CD4-positive, alpha-beta T cell treated with Interleukin-1 beta for 1 hour (primary cell): ENCODE measurements at places on chromosomes 11 and 22.
A peak's percentile ranks its signal among the peaks of the same experiment; 100 is the strongest.

GRCh38 chr22:46775850-46776826 is 13.7 kb downstream of the TBC1D22A start:
- DNase-seq = no peak

DNA sequence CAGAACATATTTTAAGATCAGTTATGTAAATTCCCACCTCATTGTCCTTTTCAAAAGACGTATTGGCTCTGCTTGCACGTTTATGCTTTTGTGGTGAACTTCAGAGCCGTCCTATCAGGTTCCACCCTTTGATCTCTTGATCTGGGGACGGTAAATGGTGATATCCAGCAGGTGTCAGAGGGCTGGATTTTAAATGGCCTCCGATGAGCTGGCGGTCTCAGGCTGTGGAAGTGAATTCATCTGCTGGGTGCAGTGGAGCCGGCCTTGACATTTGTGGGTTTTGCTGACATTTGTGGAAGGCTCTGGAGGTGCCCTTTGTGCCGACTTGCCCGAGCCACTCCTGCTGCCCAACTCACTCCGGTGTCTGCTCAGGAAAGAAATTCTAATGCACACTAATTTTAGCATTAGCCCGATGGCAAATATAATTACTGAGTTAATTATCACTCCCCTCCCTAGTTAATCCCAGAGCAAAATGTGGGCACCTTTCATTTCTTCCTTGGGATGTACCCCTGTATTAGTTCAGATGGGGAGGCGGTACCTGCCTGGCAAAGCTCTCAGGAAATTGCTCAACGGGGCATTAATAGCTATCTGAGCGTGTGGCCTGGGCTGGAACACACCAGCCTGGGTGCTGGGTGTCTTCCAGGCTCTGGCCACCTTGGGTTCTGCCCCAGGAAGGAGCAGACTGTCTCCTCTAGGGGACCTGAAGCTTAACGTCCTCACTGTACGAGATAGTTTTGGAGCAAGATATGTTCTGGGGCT is 9.1 kb downstream of the LRP5 start:
- DNase-seq = no peak

DNA sequence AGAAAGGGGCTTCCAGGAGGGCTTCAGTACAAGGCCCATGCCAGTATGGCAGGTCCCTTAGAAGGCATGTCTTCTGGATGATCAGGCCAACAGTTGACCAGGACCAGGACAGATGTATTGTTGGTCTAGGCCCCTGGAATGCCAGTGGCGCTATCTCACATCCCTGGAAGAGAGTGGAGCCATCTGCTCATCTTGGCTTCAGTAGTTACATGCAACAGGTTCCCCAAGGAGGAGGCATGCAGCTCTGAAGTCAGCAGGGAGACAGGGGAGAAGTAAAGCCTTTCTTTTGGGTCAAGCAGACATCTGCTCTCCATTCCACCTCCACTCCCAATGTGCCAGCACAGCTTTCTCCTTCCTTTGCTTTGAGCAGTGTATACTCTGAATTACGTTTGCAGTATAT is 244.1 kb downstream of the KIRREL3 start:
- DNase-seq = no peak

GRCh38 chr11:72132646-72133045 is 2.9 kb upstream of the FOLR3 start:
- DNase-seq = no peak

DNA sequence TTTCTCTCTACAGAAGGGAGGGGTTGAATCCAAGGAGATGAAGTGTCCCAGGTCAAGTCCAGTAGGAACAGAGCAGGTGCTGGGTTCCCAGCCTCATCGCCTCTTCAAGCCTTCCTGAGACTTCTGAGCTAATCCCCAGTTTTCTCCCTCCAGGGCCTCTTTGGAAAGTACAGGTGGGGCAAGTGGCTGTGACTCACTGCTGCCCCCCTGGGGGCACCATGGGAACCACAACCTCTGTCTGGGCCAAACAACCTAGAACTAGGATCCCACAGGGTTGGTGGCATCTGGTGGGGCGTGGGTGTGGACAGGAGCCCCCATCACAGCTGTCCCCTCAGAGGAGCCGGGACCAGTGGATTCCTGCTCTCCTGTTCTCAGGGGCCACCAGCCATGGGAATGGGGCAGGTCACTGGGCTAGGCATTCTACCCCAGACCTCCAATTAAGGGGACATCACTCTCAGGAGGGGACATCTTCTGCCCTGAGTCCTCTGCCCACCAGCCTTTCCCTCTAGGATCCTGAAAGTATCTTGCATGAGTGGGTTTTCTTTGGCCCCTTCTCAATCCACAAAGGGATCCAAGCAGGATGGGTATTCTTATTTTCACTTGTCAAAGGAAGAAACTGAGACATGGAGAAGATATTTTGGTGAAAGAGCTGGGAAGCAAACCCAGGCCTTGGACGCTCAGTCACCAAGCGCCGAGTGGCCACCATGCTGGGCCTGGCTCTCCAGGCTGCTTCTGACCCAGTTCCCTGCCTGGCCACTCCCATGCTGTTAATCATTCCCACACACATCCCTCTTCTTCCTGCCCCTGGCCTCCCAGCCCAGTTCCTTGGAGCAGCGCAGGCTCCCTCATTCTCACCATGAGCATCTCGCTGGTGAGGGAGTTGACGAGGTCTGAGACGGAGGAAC is 23.8 kb downstream of the LRRC10B start:
- DNase-seq = peak; percentile 25

- DNase-seq = no peak
These were observed 3.1 kb downstream of the ARHGAP1 start for GRCh38 chr11:46697303-46697702.

DNA sequence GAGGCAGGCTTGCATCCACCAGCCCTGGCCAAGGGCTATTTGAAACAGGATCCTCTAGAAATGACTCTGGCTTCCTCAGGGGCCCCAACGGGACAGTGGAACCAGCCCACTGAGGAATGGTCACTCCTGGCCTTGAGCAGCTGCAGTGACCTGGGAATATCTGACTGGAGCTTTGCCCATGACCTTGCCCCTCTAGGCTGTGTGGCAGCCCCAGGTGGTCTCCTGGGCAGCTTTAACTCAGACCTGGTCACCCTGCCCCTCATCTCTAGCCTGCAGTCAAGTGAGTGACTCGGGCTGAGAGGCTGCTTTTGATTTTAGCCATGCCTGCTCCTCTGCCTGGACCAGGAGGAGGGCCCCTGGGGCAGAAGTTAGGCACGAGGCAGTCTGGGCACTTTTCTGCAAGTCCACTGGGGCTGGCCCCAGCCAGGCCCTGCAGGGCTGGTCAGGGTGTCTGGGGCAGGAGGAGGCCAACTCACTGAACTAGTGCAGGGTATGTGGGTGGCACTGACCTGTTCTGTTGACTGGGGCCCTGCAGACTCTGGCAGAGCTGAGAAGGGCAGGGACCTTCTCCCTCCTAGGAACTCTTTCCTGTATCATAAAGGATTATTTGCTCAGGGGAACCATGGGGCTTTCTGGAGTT is 13.3 kb downstream of the IL10RA start:
- DNase-seq = no peak

DNA sequence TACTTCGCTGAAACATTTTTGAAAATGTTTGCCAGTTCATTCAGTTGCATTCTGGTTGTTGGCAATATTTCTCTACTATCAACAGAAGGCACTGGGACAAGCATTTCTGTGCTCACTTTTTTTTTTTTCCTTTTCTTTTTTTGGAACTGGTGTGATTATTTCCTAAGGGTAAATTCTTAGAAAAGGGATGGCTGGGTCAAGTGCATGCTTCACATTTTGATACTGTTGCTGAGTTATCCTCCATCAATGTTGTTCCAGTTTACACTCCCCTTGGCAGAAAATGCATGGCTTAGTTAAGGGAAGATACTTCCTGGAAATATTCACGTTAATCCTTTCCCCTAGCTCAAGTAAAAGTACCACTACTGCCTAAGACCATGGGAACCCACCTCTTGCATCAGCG is 81.8 kb downstream of the OSBP2 start:
- DNase-seq = no peak

DNA sequence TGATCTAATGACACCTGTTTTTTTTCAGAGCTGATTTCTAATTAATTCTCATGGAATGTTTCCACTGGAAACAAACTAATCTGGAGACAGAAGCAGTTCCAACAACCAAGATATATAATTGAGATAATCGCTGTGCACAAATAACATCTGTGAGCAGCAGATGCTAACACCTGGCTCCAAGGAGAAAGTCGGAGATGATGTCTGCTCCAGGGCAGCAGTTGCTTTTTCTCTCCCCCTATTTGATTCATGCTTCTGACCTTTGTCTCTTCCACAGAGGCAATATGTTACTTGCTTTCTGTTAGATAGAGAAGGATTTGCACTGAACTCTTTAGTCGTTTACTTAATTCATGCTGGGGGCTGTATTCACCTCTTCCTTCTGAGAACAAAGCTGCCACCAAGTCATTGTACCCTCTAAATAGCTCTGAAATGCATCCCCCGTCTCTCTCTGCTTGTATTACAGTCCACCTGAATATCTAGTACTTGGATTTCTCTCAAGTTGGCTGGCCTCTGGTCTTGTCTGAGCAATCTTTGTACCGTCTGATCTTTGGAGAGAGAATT is 187.4 kb downstream of the MYO18B start:
- DNase-seq = no peak

- DNase-seq = no peak
These were observed 188.2 kb upstream of the ARHGAP20 start for GRCh38 chr11:110900426-110900825.

- DNase-seq = no peak
These were observed 64.4 kb upstream of the LINC01488 start for GRCh38 chr11:69416762-69417698.

DNA sequence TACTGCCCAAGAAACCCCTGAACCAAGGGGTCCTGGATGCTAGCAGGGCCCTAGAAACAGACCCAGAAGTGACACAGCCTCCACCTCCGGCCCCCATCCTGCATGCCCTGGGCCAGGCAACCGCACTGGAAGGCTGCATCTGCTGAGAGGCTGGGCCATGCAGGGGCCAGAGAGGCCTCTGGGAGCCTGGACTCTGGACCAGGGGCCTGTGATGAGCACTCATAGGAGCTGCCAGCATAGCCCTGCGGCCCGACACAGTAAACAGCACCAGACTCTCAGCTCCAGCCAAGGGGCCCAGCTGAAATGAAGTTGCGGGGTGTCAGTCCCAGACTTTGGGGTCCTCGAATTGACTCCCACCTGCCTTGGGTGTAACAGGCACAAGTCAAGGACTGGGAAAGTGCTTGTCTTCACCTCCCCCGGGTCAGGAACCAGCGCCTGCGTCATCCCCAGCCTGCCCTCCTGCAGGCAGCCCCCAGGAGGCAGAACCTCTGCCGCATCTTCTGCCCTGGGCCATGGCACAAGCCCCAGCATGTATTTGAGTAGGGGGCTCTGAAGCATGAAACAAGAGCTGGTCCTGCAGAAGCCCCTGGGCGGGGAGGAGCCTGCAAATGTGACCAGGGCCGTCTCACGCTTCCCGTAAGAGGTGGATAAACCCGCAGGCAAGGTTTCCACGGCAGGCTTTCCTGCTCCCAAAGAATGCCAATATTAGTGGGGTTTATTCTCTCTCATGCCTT is 25.2 kb upstream of the CCND1 start:
- no peak for DNase-seq

GRCh38 chr22:41401781-41402648 is 20.3 kb downstream of the TEF start:
- no peak for DNase-seq

DNA sequence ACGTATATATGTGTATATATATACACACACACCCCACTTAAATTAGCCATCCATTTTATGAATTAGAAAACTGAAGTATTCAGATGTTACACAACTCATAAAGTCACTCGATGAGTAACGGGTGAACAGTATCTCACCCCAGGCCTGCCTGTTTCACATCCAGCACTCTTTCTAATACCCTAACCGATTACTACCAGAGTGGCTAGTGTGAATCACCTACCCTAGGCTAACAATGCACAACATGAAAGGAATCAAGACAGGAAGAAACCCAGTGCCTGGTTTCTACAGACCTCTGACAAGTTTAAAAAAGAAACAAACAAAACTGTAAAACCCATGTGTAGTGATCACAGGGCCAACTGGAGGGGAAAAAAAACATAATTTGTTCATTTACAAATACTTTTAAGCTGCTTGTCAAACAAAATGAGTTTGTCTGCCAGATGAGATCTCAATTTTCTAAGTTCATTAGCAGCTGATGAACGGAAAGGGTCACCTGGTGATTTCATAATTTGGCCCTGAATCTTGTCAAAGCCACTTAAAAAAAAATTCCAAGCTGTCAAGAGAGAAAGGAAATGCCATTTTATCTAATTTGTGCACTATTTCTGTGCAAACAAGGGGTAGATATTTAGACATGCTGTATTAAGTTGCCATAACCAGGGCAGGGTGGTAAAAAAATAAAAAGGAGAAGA is 134.8 kb downstream of the LARGE1 start:
- DNase-seq = no peak

- no peak for DNase-seq
These were observed 14.1 kb downstream of the POLA2 start for GRCh38 chr11:65275906-65276305.

DNA sequence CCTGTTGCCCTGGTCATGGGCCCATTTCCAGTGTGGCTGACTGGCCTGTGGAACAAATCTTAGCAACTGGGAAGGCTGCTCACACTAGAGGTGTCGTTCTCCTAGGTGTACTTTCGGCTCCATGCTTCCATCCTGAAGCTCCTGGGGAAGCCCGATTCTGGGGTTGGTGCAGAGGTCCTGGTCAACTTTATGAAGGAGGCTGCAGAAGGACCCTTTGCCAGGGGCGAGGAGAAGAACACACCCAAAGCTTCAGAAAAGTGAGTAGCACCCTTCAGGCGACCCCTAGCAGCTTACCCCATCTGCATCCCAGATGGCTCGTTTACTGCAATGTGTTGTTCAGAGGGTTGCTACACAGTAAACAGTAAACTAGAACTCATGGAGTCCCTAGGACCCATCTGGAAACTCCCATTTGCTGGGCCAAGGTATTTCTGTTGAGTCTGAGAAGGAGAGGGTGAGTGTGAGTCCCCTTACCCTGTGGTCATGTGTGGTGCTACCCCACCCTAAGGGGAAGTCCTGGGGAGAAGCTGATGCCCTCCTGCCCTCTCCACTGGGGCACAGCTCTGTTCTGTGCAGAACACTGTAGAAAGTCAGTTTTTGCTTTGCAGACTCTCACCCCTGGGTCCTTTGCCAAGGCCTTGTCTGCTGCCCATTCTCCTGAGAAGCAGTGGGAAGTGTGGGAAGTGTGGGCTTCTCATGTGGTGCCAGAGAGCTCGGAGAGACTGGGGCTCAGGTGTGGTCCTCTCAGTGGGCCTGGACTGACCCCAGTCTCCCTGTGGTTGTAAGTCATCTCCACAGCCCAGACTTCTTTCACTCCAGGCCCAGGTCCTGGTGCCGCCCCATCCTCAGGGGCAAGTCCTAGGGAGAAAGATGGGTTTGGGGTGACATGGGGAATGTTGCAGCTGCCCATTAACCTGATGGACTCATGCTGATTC is 85.0 kb downstream of the CABIN1 start:
- DNase-seq = no peak

DNA sequence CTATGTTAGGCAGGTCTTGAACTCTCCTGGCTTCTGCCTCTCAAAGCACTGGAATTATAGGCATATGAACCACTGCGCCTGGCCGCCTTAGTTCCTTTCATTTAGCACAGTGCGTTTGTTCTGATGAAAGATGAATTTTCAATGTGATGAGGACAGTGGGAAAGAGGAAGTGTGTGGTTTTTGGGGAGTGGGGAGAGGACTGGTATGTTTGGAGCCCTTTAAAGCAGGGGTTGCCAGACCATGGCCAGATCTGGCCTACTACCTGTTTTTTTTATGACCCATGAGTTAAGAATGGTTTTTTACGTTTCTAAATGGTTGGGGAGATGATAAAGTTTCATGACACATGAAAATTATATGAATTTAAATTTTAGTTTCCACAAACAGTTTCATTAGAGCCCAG is 12.5 kb downstream of the ATXN10 start:
- no peak for DNase-seq
